ENCODE measurements at places on chromosomes 1 and 21.

GRCh38 chr1:68363339-68363738 is 86.4 kb downstream of the RPE65 start:
- DNase-seq: no peak

DNA sequence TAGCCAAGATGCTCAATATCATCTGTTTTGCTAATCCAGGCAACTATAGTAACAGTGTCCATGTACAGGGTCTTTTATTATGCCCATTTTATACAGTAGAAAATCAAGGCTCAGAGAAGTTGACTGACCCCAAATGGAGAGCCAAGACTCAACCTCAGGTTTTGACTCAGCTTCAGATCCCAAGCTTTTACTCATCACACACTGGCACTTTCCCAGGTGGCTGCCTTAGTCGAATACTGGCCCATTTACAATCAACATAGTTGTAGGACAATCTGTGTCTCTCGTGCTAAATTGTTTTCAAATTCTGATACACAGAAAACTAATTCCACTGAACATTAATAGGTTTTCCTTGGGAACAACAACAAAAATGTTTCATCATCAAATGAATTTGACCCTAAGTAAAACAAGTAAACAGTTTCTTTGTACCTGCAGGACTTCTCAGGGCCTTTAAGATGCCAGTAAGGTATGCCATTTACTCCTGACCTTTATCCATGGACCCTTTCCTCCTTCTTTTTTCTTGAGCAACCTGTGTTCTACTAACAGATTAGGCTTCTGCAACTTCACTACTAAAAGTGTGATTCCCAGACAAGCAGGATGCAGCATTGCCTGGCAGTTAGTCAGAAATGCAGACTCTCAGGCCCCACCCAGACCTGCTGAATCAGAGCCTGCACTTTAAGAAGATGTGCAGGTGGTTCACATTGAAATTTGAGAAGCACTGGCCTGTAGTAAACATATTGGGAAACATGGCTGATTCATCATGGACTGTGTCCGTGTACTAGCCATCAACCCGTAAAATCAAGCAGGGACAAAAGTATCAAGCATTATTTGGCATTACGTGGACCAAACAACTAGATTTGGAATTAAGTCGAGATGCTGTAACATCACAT is 128.8 kb downstream of the RRAGC start:
- DNase-seq: no peak

DNA sequence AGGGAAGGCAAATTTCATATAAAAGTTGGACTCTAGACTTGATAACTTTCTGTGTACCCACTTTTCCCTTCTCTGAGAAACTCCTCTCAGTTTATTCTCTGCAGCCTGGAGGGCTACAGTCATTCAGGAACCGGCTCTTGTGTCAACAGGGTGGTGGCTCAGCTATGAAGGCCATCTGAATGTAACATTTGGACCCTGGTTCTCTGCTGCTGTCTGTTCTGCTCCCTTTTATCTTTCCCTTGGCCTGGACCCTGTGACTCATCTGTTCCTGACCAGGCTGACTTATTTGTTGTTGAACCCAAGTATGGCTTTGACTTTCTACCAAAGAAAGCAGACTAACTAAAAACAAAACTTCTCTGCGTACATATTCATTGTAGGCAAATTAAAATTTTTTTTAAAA is 75.4 kb downstream of the CENPF start:
- DNase-seq: no peak

GRCh38 chr1:27439150-27439549 is 46.7 kb downstream of the GPR3 start:
- no peak for DNase-seq

- no peak for DNase-seq
These were observed 34.9 kb downstream of the MROH9 start for GRCh38 chr1:170970256-170970655.

DNA sequence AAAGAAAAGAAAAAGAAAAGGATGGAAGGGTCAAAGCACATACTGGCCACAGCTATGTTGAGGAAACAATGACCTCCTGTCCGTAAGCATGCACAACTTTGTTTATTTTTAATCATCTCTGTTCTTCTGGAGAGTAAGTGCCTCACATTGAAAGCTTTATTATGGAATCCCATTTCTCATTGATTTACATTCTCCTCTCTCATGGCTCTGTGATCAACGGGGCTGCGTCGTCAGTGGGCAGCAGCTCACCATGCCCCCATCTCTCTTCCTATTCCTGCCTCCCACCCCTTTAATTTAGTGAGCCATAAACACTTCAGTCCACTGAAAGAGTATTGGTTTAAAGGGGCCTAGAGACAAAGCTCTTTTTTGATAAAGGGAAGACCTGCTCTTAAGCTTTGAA is 98.9 kb downstream of the KAZN start:
- no peak for DNase-seq

- no peak for DNase-seq
These were observed 20.5 kb upstream of the PTGS2 start for GRCh38 chr1:186700722-186701121.

DNA sequence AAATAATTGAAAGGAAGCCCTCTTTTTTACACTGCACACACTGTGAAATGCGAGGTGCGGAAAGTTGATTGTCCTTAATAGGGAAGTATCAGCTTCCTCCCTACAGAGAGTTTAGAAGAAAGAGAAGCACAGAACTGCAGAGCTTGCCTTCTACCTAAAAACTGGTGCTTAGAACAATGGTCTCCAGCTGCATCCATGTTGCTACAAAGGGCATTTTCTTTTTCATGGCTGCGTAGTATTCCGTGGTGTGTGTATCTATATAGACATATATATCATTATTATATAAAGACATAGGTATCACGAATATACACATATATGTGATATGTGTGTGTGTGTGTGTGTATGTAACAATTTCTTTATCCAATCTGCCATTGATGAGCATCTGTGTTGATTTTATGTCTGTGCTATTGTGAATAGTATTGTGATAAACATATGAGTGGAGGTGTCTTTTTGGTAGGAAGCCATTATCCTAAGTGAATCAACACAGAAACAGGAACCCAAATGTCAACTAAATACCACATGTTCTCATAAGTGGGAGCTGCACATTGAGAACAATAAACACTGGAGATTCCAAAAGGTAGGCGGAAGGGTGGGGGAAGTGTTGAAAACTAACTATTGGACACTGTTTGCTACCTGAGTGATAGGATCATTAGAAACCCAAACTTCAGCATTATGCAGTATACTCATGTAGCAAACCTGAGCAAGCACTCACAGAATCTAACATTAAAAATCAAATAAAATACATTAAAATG is 290.0 kb upstream of the RUNX1 start:
- no peak for DNase-seq

GRCh38 chr1:15948595-15949452 is 27.1 kb downstream of the ZBTB17 start:
- peak; percentile 82 for DNase-seq

DNA sequence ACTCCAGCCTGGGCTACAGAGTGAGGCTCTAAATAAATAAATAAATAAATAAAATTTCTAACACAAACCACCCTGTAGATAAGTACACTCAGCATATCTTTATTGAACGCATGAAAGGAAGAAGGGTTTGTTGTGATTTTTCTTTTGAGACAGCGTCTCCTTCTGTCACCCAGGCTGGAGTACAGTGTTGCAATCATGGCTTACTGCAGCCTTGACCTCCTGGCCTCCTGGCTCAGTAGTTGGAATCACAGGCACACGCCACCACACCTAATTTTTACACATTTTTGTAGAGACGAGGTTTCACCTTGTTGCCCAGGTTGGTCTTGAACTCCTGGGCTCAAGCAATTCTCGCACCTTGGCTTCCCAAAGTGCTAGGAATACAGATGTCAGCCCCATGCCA is 23.2 kb upstream of the RCC2 start:
- no peak for DNase-seq

- DNase-seq: no peak
These were observed 21.4 kb downstream of the CLIC6 start for GRCh38 chr21:34690041-34690792.

DNA sequence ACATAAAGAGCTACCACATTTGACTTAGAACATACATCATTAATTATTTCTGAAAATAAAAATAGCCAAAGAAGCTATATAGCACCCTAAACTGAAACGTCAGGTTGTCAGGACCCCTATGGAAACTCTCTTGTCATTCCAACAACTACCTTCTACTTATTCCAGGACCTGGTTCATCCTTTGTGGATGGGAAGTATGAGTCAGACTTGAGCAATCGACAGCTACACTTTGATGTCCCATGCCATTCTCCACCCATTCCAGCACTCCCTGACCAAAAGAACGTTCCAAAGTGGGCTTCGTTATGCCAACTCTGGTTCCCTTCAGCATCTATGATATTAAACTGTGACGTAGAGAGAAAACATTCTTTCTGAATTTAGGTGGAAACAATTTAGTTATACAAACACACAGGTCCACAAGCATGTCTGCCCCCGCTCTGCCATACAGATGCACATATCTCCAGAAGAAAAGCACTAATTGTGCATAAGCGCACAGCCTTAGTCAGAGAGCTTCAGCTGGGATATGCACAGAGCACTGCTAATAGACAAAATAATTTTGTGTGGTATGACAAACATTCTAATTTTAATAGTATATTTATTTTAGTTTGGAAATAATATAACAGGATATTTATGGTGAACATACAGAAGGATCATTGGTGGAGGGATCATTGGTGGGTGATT is 723.1 kb upstream of the B3GALT2 start:
- DNase-seq: no peak

GRCh38 chr1:168565825-168566224 is 10.6 kb upstream of the XCL1 start:
- DNase-seq: no peak

- no peak for DNase-seq
These were observed 81.9 kb downstream of the SPATA17 start for GRCh38 chr1:217712925-217713597.

GRCh38 chr21:42598159-42598735 is 55.2 kb upstream of the PDE9A start:
- DNase-seq: no peak

DNA sequence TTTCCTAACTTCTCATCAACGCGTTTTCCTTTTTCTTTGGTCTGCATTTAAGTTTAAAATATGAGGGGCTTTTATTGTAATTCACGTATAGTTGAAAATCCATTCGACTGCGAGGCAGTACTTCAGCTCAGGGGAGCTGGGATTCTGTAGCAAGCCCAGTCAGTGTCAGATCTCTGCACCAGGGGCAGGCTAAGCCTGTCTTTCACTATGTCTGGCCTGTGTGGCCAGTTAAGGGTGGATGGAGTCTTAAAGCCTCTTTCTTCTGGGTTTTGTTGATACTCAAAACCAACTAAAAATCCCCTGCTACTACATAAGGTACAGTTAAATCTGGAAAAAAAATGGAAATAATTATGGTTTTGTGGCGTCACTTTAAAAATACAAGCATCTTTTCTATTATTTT is 124.7 kb downstream of the TYW3 start:
- no peak for DNase-seq

DNA sequence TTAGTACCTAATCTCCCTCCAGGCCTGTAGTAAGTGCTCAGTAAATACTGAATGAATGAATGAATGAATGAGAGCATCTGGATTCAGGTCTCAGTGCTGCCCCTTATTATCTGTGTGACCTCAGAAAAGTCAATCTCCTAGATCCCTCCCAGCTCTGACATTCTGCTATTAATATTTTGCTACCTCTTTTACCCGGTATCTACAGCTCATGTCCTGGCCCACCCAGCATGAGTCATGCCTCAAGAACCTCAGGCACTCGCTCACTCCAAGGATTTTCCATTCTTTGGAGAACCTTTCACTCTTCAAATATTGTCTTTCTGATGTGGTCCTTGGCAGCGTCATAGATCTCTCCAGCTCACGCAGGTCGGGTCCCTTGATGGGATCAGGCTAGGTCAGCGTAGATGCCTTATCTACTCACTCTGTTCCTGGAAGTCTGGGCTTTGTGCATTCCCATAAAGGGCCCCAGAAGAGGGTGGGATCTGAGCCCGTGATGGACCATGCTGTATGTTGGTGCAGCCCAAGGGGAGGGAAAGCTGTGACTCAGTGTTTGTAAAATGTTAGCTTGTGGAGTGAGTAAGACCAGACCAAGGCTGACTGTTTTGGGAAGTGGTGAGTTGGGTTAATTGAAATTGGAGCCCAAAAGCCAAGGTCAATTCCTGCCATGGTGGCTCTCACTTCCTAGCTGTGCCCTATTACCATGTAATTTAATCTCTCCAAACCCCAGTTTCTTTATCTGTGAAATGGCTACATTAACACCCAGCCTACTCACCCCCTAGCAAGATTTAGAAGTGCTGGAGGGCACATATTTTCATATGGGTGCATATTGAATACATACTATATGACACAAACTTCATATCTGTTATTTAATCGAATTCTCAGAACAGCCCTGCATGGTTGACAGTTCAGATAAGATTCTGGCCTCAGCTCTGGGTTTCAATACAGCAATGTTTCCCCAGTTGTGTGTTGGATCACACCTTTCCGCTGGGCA is 214.1 kb upstream of the USP24 start:
- DNase-seq: peak; percentile 99

- DNase-seq: no peak
These were observed 6.8 kb upstream of the PPP1R15B start for GRCh38 chr1:204418174-204419063.

DNA sequence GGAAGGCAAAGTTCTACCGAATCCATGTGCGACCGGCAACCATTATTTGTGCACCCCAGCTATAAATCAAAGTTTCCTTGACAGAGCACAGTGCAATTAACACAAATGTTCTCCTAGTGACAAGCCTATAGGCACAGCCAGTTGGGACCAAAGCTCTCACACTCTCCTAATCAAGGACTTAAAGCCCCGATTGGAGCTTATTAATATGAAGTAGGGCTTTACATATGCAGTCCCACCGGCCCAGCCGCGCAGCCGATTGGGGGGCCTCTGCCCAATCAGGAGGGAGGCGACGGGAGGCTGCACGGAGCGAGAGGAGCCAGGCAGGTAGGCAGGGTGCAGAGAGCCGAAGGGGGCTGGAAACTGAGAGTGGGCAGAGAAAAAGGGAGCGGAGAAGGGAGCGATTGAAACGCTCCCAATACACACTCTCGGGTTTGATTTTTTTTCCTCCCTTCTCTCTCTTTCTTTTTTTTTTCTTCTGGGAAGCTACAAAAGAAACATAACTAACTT is at the start of gene ESRRG:
ESRRG (minus strand) TSS at position 156 of the 507 bp plus-strand sequence; CDS start at position 26, 130 bp downstream.
- no peak for DNase-seq

- no peak for DNase-seq
These were observed 153.5 kb downstream of the TGFBR3 start for GRCh38 chr1:91732291-91733107.

DNA sequence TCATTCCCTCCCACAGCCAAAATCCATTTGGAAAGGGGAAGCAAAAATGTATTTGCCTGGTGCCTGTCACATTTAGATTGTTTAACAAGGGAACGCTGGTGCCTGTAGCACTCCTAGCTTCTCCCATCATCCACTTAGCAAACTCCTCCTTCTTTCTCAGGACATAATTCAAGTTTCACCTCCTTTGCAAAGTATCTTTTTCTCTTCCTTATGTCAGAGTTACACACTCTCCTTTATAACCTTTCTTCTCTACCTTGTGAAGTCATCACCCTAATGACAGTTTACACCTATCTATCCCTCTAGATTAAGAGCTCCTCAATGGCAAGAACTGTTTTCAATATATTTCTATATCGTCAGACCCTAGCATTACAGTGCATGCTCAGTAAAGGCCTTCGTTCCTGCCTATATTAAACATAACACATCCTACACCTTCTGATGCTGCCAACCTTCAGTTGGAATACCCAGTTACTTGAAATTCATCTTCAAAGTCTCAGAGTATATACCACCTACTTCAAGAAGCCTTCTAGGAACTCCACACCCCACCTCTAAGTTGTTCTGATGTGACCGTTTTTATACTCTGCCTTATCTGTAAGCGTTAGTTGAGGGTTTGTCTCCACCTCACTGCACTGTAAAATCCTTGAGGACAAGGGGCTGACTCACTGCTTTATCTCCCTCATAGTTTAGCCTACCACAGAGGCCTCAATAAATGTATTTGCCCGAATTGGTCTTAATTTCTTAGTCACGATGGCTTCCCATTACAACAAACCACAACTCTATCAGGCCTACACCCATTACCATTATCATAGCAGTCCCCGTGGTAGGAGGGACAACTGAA is 1.0 kb upstream of the EPS15 start:
- DNase-seq: no peak
